ENCODE measurements at places on chromosomes 11 and 22. TPM values are rescaled to one million over a fixed set of nuclear protein-coding genes. Genes with fewer than 3 reads are reported as not detected.

The MYO7A gene
- total RNA-seq: 2.4 TPM

The MYRF gene
- total RNA-seq: 6.0 TPM

The OR51E2 gene
- not detected for total RNA-seq

The PKDREJ gene
- total RNA-seq: 0.04 TPM

The AMOTL1 gene
- total RNA-seq: 31.6 TPM

The NFAM1 gene
- total RNA-seq: 0.73 TPM

The INPPL1 gene
- 79.5 TPM for total RNA-seq

The OR51I1 gene
- total RNA-seq: not detected

DNA sequence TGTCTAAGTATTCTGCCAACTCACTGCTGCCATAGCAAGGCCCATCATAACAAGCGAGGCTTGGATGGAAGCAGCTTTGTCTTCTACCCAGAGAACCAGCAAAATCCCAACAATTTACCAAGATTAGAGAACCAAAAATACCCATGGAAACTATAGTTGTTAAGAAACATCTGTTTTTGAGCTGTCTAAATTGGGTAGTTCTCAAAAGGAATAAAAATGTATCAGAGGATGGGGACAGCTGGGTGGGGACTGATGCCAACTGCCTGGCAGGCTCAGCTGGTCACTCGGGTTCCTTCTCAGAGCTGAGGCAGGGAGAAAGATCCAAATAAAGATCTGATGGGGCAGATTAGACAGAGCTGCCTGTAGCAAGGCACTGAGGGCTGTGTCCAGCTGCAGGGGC, 85.9 kb upstream of the GRK3 start:
- no peaks in the 10 kb centered on the region for H3K36me3 ChIP-seq
- H3K4me3 ChIP-seq: no peak overlapping the region
- no peak overlapping the region for H3K27ac ChIP-seq
- no peak for DNase-seq

GRCh38 chr22:38943201-38943600, 14.2 kb upstream of the APOBEC3A start:
- no peak overlapping the region for H3K27ac ChIP-seq
- no peaks in the 10 kb centered on the region for H3K36me3 ChIP-seq
- H3K27me3 ChIP-seq: peaks cover 5% of the 10 kb centered on the region
- no peak for DNase-seq
- no peak overlapping the region for H3K4me3 ChIP-seq

- H3K36me3 ChIP-seq: no peaks in the 10 kb centered on the region
- no peak overlapping the region for H3K27ac ChIP-seq
- no peak for DNase-seq
- no peaks in the 10 kb centered on the region for H3K27me3 ChIP-seq
Measured at GRCh38 chr22:48180631-48181030, 1418.2 kb downstream of the TBC1D22A start.

GRCh38 chr11:10856689-10857458, 979 bp downstream of the ZBED5 start:
- peaks cover 33% of the 10 kb centered on the region for H3K36me3 ChIP-seq
- H3K27me3 ChIP-seq: no peaks in the 10 kb centered on the region
- H3K4me1 ChIP-seq: no peaks in the 10 kb centered on the region
- H3K4me3 ChIP-seq: peak overlapping the region; percentile 92
- no peak for DNase-seq

GRCh38 chr22:19041704-19042074, 80.5 kb downstream of the DGCR2 start:
- peaks cover 38% of the 10 kb centered on the region for H3K36me3 ChIP-seq
- H3K27ac ChIP-seq: no peak overlapping the region
- no peak overlapping the region for H3K4me3 ChIP-seq
- H3K4me1 ChIP-seq: no peaks in the 10 kb centered on the region
- no peaks in the 10 kb centered on the region for H3K27me3 ChIP-seq

DNA sequence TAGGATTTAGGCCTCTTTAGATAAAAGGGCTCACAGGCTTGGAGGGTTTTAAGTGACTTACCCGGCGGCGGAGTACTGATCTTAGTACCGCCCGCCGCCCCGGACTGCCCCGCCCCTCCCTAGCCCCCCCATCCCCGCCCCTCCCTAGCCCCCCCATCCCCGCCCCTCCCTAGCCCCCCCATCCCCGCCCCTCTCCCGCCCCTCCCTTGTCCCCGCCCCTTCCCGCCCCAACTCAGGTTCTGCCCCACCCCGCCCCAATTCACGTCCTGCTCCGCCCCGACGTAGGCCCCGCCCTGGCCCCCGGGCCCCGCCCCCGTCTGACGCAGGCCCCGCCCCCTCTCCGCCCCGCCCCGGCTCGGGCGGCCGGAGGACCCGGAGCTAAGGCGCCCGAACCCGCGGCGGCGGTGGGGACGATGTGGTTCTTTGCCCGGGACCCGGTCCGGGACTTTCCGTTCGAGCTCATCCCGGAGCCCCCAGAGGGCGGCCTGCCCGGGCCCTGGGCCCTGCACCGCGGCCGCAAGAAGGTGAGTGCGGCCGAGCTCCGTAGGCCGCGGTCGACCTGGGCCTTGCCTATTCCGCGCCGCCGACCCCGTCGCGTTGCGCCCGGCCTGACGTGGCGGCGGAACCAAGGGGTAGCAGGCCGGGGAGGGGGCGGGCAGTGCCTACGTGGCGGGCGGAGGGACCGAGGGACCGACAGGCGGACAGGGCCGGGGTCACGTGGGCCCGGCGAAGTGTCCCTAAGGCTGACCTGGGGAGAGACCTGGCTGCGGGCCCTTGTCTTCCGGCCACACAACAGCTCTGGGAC, at the start of gene SCYL1:
Gene SCYL1, plus strand, starts transcription at position 343 of the 805 bp plus-strand sequence. Its CDS starts 71 bp downstream, at position 414.
- no peak within 1 kb of the TSS for H3K27ac ChIP-seq
- H3K4me1 ChIP-seq: peaks cover 6% of the 10 kb centered on the region
- H3K27me3 ChIP-seq: no peaks in the 10 kb centered on the region
- H3K36me3 ChIP-seq: peaks cover 5% of the 10 kb centered on the region
- DNase-seq: peak; percentile 88

DNA sequence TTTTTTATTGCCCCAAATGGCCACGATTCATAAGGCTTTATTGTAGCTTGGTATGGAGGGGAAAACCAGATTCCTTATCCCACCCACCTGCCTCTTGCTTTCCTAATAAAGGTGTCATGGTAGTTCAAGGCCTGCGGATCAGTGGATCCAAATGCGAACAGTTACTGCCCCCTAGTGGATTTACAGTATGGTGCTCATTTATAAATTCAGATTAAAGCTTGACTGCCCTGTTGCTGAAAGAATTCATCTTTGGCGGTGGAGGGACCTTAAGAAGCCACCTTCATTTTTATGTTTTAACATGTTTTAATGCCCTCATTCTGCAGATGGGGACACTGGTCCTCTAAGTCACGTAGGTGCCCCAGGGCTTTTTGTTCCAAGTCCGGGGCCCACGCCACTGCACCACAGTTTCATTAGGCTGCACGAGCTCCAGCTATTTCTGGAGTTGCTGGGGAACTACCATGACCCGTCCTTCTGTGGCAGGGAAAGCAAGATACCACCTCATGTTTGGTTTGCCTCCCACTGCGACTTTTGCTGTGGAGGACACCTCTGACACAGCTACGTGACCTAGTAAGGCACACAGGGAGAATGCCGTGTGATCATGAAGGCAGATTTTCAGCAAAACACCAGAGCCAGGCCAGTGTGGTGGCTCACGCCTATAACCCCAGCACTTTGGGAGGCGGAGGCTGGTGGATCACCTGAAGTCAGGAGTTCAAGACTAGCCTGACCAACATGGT, 15.6 kb upstream of the INCENP start:
- H3K36me3 ChIP-seq: no peaks in the 10 kb centered on the region
- DNase-seq: peak; percentile 19
- no peak overlapping the region for H3K27ac ChIP-seq

- DNase-seq: no peak
- no peaks in the 10 kb centered on the region for H3K36me3 ChIP-seq
- H3K4me3 ChIP-seq: no peak overlapping the region
- peaks cover 2% of the 10 kb centered on the region for H3K4me1 ChIP-seq
Measured at GRCh38 chr11:125235071-125235471, 70.5 kb downstream of the PKNOX2 start.

DNA sequence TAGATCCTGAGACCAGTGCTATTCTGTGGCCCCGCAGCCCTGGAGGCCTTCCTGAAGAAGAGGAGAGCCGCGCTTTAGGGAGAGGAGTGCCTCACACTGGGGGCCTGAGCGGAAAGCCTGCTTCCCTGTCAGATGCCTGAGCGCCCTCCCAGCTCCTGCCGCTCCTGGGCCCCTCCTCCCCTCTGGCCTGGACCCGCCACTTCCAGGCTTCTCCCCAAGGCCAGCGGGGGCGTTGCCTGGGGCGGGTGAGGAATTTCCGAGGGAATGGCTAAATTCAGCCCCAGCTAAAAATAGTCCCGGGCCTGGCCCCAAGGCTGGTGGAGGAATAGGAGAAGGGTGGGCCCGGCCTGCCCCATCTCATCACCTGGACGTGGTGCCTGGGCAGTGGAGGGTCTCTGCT, 15.4 kb downstream of the ARHGEF17 start:
- H3K27ac ChIP-seq: no peak overlapping the region
- H3K27me3 ChIP-seq: peaks cover 12% of the 10 kb centered on the region
- H3K4me3 ChIP-seq: peak overlapping the region; percentile 3
- H3K4me1 ChIP-seq: peaks cover 15% of the 10 kb centered on the region
- no peak for DNase-seq

- no peak for DNase-seq
- H3K4me3 ChIP-seq: no peak overlapping the region
- H3K27ac ChIP-seq: no peak overlapping the region
Measured at GRCh38 chr11:79864882-79865281, 424.1 kb upstream of the TENM4 start.

DNA sequence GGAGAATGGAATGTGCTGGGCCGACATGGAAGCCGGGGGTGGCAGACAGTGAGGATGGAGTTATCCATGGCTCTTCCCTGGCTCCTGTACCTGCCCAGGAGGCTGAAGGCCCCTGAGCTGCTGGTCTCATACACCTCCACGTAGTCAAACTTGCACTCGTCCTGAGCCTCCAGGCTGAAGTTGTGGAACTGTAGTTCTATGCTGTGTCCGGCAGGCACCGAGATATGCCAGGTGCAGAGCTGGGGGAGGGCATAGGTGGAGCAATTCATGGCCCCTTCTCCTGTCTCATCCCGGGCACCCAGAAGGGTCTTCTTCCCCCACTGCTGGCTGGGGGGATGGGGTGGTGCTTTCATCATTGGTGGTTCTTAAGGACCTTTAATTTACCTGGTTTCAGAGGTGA, 2.8 kb downstream of the MFRP start:
- no peak overlapping the region for H3K27ac ChIP-seq
- no peak overlapping the region for H3K4me3 ChIP-seq
- H3K27me3 ChIP-seq: peaks cover 12% of the 10 kb centered on the region

DNA sequence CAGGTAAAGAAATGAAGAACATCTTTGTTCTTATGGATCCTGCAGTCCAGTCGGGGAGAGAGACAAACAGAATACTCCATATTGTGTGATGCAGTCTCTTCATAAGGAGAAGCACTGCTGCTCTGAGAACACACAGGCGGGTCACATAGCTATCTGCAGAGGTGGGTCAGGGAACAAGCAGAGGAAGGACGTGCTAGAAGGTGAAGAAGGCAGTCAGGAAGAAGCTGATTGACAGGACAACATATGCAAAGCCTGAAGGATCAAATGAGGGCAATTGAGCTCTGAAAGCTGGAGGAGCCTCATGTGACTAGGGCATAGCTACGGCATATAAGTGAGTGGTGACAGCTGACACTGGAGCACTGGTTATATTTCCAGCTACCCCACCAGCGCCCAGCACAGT, 122.5 kb downstream of the OPCML start:
- H3K4me3 ChIP-seq: no peak overlapping the region
- H3K27ac ChIP-seq: no peak overlapping the region
- no peaks in the 10 kb centered on the region for H3K4me1 ChIP-seq
- H3K36me3 ChIP-seq: no peaks in the 10 kb centered on the region
- DNase-seq: no peak
- H3K27me3 ChIP-seq: no peaks in the 10 kb centered on the region

DNA sequence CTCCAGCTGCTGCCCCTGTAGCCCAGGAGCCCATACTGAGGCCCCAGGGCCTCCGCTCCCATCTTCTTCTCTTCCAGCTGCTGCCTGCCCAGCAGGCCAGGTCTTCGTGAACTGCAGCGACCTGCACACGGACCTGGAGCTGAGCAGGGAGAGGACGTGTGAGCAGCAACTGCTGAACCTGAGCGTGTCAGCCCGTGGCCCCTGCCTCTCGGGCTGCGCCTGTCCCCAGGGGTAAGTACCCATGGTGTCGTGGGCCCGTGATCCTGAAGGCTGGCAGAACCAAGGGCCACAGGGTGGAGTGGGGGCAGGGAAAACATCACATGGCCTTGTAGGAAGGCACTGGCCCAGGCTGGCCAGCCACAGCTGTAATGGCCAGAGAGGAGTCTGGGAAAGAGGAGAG, 31.2 kb downstream of the OTOG start:
- no peaks in the 10 kb centered on the region for H3K36me3 ChIP-seq
- no peak for DNase-seq
- no peak overlapping the region for H3K4me3 ChIP-seq
- peaks cover 12% of the 10 kb centered on the region for H3K4me1 ChIP-seq

- H3K36me3 ChIP-seq: peaks cover 38% of the 10 kb centered on the region
- H3K4me1 ChIP-seq: peaks cover 2% of the 10 kb centered on the region
- H3K27me3 ChIP-seq: no peaks in the 10 kb centered on the region
- peak overlapping the region; percentile 93 for H3K4me3 ChIP-seq
- peak overlapping the region; percentile 67 for H3K27ac ChIP-seq
Measured at GRCh38 chr22:41285441-41285819, 557 bp downstream of the RANGAP1 start.

All from H1 (cell line).